ENCODE measurements at places on chromosomes 11 and 22.

DNA sequence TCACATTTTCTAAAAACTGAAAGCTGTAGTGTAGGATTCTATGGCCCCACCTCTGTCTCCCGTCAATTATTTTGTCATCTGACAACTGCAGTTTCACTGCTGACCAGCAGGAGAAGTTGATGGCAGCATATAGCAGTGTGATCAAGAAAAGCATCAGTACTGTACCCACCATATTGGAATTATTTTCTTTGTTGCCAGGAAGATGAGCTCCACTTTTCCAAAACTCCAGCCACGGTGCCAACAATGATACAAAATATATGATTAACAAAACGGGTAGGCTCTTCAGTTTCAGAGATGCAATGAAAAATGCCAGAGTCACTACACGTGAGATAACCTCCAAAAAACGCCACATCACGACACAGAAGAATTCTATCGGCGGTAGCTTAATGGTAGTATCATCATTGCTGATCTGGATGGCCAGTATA, 41.3 kb downstream of the XKR3 start:
- DNase-seq: peak; percentile 15

DNA sequence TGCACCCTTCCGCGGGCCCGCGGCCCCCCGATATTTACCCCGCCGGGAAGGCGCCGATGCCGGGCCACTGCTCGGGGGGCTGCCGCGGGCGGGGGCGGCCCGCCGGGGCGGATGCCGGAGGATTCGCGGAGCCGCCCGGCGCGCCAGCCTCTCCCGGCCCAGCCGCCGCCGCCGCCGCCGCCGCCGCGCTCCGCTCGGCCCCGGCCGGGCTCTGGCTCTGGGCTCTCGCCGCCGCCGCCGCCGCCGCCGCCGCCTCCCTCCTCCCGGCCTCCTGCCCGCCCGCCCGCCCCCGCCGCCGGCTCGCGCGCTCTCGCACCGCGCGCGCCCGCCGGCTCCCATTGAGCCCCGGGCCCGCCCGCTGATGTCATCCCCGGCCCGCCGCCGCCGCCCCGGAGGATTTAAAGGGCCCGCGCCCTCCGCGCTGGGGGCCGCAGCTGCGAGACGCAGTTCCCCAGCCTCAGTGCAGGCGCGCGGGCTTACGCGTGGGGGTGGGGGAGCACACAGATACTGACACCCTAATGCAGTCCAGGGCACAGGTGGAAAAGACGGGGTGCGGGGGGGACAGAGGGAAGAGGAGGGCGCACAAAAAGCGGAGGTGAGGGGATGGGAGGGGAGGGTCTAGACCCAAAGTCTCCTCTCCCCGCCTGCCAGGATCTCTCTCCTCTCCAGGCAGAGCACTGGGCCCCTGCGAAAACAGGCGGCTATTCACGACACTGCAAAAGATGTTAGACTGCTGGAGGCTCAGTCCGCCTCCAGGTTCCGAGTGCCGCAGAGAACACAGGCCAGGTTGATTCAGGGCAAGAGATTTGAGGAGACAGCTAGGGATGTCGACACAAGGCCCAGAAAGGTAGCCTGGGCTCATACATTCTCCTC, at the start of gene CSNK1E:
Gene CSNK1E (minus strand): TSS at position 312 of the 873 bp plus-strand sequence. CDS start 3,276 bp downstream, outside the sequence.
- DNase-seq: peak; percentile 63

GRCh38 chr11:94104734-94105133, 23.9 kb upstream of the PANX1 start:
- DNase-seq: no peak

DNA sequence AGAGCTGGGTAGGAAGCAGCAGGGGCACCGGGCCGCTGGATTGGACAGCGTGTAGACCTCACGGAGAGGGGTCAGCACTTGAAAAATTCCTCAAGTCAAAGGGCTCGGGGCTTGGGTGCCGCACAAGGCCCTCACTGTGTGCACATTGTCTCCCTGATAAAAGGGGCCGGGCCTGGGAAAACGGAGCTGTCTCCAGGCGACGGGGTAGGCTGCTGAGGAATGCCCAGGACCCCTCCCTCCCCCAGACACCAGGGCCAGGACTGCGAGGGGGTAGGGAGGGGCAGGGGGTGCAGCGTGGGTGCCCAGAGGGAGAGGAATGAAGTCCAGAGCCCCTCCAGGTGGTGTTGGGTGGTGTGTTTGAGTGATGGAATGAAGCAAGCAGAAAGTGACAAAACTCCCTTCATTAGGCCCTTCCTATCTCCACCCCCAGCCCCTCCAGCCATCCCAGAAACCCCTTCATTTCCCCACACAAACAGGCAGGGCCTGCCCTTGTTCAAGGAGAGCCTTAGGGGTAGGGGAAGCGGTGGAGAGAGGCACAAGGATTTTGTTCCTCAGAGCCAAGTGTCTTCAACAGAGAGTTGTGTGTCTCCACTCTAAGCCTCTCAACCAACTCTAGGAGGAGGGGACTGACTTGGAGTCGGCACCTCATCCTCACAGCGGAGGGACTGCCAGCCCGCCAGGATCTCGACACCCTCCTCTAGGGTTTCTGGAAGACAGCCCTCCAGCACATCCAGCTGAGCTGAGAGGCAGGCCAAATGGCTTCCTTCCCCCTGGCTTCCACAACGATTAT, 63.9 kb downstream of the SYN3 start:
- DNase-seq: no peak

- no peak for DNase-seq
Measured at GRCh38 chr11:86214710-86215109, 29.8 kb upstream of the EED start.

GRCh38 chr11:130092661-130093060, 23.0 kb downstream of the APLP2 start:
- DNase-seq: no peak

GRCh38 chr11:127943152-127943551, 644.2 kb downstream of the ETS1 start:
- DNase-seq: no peak

- DNase-seq: no peak
Measured at GRCh38 chr22:25716637-25717036, 25.4 kb upstream of the MYO18B start.

- no peak for DNase-seq
Measured at GRCh38 chr11:61460474-61460881, 30.6 kb downstream of the SDHAF2 start.
